Coronary artery (tissue), 2 donors: ENCODE measurements at places on chromosomes 3 and 15.
A peak's percentile ranks its signal among the peaks of the same experiment; 100 is the strongest.

GRCh38 chr15:101177866-101178265 lies 74.0 kb downstream of the CHSY1 start:
- DNase-seq, result no peak

DNA sequence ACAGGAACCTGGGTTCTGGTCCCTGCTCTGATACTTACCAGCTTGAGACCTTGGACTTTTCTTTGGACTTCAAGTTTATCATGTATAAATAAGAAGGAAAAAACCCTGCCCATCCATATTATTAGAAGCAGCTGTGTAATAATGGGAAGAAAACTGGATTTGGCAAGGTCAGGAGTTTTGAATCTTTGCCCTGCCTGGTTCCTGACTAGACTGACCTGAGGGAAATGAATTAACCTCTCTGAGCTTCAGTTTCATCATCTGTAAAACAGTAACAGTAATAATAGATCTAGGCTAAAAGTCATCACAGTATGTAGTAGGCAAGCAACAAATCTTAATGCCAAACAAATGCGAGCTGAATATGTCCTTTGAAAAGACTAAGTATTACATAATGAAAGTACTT lies 68.8 kb downstream of the FSIP1 start:
- no peak for DNase-seq

DNA sequence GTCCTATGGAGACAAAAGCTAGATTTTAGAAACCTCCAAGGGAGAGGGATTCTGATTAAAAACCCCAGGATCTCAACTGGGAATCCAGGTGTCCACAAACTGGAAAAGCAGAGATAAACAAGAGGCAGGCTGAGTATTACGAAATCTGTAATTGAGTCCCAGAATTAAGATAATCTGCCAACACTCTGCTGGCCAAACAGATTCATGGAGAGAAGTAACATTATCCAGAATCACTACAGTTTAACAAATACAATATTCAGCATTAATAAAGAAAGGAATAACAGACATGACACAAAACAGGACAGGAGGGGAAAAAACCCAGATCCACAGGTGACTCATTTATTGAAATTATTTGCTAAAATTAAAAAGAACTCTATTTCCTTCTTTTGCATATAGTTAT lies 227.2 kb upstream of the NANOGP8 start:
- no peak for DNase-seq

DNA sequence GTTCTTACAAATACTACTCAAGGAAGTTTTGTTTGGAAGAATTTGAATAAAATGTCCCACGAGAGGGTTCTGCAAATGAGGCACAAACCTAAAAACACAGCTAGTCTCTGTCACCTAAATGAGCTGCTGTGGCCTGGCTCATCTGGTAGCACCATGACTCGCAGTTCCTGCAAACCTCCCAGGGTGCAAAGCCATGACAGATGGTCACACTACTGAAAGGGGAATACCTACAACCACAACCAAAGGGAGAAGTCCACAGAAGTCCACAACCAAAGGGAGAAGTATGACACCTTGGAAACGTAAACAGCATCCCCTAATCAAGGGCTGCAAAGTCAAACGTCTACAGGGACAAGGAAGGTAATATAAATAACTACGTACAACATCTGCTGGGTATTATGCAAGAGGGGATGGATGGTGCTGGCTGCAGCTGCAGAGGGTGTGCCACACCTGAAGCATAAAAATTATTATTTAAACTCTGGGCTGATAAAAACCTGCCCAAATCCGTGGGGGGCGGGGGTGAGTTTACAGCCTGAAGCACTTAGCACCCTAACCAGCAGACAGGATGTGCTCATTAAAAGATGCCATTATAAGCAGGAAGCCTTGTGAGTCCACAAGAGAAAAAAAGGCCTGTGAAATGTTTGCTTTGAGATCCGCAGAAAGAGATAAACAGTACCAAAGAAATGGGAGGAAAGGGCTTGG lies 184.0 kb downstream of the MAGI1 start:
- no peak for DNase-seq

DNA sequence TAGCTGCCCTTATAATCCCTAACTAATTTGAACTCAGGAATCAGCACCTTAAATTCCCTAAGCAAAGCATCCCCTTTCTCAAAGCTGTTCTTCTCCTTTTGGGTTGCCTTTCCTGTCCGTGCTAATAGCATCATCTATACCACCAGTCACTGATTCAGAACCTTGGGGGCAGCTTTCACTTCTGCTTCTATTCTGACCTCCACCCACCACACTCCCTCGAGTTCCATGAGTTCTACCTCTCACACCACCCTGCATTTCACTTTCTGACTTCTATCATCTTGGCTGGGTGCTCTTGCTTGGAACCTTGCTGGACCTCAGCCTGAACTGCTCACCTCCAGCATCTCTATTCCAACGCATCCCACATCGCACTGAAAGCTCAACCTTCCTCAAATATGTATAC lies 55.4 kb upstream of the KCNMB2 start:
- no peak for DNase-seq

DNA sequence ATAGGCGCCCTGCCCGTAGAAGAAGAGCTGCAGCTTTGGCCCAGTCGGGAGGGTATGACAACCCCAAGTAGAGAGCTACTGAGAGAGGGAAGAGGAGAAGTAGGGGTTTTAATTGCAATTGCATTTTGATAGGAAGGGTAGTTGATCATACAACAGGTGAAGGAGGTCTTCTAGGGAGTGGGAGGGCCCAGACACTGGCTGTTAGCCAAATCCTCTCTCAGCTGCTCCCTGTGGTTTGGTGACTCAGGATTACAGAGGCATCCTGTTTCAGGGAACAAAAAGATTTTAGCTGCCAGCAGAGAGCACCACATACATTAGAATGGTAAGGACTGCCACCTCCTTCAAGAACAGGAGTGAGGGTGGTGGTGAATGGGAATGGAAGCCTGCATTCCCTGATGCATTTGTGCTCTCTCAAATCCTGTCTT lies 408.9 kb upstream of the THBS1 start:
- DNase-seq, result peak; percentile 79

DNA sequence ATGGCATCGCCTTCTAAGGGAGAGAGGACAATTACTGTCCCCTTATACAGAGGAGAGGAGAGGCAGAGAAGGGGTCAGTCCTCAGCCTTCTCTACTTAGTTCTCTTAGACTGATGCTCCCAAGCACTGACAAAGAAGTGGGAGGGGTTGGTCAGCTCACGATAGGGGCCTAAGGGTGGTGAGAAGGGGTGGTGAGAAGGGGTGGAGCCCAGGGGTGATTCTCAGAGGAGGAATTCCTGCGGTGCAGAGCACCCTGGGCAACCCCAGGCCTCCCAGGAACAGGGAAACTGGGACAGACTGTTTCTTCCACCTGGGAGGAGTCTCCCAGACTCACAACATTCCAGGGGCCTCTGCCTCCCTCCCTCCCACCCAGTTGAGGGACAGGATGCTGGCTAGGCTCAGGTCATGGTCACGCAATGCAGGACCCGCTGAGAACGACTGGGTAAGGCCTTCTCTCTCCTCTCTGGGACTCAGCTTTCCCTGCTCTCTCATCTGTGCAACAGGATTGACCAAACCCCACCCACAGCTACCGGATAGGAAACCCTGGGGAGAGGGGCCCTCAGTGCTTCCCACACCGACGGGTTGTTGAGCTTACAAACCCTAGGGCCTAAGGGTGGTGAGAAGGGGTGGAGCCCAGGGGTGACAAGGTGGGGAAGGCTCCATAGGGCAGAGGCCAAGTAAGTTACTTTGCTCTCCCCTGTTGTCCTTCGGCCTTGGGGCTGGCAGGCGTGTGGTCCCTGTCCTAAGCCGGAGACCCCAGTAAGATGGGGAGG lies 1.5 kb downstream of the TPRA1 start:
- DNase-seq, result no peak

DNA sequence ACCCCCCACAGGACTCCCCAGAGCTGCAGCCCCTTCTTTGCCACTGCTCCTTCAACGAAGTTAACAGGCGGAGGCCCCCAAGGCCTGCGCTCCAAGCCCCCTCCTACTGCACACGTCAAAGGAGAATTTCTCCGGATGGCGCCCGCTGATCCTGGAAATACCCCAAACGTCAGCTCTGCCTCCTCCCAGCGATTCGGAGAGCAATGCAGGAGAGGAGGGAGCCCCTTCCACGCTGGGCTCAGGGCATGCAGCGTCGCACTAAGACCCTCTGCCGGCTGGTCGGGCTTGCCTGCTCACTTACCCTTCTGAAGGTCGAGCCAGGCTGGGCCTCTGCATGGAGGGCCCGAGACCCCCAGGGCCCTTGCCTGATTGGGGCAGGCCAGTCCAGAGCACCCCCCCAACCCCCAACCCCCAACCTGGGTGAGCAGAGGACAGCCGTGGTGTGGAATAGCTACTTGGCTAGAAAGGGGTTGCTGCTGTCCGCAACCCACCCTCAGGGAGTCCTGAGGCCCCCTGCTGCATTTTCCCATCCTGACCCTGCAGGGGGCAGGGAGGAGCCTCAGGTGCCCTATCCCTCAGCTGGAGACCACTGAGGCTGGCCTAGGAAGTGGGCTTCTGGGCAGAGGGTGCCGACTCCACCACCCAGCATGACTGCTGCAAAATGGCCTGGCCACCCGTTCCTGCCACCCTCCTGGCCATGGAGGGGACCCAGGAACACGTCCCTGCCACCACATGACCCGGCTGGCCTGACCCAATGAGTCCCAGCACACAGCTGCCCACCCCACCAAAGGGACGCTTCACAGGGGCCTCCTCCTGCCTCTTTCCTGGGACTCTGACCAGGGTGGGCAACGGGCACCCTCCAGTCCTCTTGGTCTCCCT lies 976 bp downstream of the ATP2B2 start:
- no peak for DNase-seq

DNA sequence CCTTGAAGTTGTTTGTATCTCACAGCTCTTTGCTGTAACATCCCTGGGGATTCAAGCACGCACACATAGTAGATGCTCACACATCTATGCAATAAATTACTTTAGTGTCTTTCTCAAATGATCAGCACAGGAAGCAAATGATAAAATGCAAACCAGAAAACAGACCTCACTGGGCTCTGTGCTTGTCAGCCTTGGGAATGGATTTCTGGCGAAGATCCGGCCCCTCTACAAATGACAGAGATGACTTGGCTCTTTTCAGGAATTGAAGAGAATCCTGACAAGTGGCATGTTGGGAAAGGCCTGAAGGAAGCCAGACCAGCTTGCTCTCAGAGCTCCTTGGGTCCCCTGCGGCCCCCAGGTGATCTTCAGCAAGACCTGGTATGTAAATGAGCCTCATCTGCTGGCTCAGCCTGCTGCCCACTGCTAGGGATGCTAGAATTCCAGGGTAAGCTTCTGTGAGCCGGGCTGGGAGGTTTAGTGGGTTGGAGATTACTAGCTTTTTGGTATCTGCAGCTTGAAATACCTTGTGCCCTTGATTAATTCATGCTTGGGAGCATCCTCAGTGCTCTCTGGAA lies 54.1 kb downstream of the LPP start:
- no peak for DNase-seq

DNA sequence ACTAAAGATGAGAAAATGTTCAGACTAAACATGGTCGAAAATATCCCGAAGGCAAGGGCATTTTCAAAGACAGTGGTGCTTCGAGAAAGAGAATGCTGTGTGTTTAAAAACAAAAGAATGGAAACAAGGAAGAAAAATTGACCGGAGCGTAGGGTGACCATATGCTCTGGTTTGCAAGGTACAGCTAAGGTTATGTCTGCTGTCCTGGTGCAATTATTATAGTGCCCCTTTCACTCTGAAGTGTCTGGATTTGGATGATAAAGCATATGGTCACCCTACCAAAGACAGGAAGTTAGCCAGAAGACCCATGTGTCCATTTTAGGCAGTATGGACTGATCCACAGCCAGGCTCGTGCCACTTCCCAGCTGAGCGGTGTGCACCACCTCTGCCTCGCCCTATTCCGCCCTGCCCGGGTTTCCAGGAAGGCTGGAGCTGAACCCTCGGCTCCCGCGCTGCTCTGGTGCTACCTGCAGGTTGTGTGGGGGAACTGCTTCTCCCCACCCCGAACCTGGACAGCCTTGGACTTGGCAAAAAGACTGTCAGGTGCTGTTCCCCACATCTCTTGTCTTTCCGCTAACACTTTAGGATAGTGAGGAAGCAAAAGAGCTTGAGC lies 25.2 kb downstream of the GOLGA6D start:
- no peak for DNase-seq

GRCh38 chr3:158384019-158384418 lies 187.0 kb upstream of the MLF1 start:
- DNase-seq, result no peak

- DNase-seq, result no peak
Observed at GRCh38 chr15:60406513-60407414, 9.0 kb upstream of the ANXA2 start.

DNA sequence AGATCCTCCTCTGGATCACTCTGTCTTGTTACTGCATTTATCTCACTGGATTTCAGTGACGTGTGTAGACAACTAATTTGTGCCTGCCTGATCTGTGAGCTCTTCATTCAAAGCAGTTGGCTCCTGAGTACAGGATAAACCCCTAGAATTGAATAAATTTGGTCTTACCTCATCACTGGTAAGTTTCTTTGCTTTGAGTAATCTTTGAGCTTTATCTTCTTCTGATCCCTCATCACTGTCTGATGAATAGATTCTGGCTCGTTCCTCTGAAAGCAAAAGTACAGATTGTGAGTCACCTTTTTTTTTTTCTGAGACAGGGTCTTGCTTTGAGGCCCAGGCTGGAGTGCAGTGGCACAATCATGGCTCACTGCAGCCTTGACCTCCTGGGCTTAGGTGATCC lies 24.5 kb downstream of the LEO1 start:
- DNase-seq, result no peak
